Stimulated activated CD4-positive, alpha-beta T cell treated with anti-CD3 and anti-CD28 coated beads, Interleukin-12 subunit alpha, Interleukin-12 subunit beta, amount 100 ng/mL, for 4 hours (primary cell): ENCODE measurements at places on chromosomes 4 and X.

GRCh38 chr4:185227131-185227551 is 17.7 kb downstream of the SNX25 start:
- DNase-seq: no peak

GRCh38 chr4:144298519-144298918 is 158.0 kb upstream of the GYPA start:
- DNase-seq: no peak

GRCh38 chrX:2703991-2704369 is 12.9 kb downstream of the CD99 start:
- DNase-seq: no peak

DNA sequence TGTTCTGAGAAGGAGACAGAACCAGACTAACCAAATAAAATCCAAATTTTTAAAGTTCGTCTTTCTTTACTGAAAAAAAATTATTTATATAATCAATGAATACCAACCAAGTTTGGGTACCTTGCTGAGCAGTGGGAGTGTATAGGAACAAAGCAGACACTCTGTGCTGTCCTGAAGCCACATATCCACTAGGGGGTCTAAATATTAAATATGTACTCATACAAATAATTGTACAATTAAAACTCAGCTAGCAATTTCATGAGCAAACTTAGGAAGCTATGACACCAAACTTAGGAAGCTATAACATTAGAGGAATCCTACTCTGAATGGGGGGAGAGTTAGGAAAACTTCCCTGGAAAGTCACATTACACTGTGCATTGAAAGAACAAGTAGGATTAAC is 582.0 kb upstream of the EPHA5 start:
- DNase-seq: no peak

DNA sequence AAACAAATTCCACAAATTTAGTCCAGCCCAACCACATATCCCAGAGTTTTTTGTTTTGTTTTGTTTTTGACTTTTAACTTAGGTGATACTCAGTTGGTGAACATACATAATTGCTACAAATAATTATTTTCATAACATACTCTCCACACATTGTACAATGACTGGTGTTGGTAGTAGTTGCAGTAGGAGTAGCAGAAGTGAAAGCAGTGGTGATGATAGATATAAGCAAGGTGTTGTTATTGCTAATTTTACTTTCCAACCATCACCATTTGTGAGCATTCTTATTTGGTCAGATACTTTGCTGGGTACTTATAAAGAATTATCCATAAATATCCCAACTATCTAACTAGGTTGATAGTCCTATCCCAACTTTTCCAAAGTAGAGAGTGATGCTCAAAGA is 47.3 kb downstream of the ARHGAP24 start:
- no peak for DNase-seq

DNA sequence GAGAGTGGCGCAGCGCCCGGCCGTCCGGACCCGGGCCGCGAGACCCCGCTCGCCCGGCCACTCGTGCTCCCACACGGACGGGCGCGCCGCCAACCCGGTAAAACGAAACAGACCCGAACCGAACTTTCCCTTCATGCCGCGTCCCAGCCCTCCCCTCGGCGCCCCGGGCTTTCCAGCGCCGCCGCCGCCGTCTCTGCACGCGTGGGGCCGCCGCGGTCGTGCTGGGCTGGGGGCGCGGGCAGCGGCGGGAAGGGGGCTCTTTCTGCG is 222 bp downstream of the SMAD1 start:
- peak; percentile 27 for DNase-seq

GRCh38 chrX:31384471-31384870 is 312.6 kb upstream of the FTHL17 start:
- no peak for DNase-seq

DNA sequence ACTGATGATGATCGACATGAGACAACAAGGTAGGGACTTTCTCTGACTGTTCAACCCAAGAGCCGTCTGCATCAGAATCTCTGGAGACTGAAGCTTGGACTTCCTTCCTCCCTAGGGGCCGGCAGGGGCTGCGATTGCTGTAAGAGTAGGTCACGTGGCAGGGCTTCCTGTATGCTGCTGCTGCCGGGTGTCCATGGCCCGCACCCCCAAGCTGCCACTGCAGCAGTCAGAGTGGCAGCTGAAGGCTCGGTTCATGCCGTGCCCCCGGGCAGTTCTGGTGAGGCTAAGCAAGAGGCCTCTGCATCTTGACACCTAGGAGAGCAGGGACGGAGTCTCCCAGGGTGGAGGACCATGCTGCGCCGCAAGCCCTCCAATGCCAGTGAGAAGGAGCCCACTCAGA is at the start of gene SASH3:
TSS of gene SASH3 (plus strand) at position 203 of the 400 bp plus-strand sequence. CDS start at position 352, 149 bp downstream.
- peak; percentile 32 for DNase-seq

DNA sequence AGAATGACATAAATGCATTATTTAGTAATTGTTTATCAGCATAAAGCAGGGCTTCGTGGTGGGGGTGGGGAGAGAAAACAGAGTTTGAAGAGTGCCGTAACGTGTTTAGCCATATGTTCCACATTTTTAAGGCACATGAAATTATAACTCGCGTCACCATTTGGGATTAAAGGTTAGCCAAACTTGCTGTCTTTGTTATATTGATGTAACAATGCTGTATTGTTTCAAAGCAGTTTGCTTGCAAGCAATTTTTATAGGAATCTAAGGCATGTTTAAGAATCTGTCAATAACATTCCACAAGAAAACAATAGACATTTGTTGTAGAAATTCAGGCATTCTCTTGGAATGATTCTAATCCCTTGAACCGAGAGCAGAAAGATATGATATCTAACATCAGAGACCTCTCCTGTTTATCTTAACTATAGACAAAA is 78.3 kb downstream of the CLDN22 start:
- no peak for DNase-seq

- DNase-seq: no peak
Measured at GRCh38 chrX:134929808-134930207, 61.0 kb upstream of the SMIM10 start.

- no peak for DNase-seq
Measured at GRCh38 chr4:141028024-141028529, 105.2 kb downstream of the RNF150 start.

GRCh38 chr4:88757067-88757466 is 59.4 kb upstream of the NAP1L5 start:
- DNase-seq: no peak

DNA sequence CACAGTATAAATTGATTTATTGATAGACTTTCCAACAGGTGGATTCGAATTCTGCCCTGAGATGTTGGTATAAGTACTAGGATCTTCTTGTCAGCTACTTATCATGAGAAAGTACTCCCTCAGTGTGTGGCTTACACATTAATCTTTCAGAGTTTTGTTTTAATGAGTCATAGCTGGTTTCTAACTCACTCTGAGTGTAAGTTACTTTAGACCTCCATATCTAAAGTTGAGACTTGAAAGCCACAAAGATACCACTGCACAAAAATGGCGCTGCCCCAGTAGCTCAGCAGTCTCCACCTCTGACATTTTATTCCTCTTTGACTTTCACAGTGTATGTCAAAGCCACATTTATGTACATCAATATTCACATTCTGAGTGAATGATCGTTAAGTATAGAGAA is 318.5 kb downstream of the ARAP2 start:
- DNase-seq: no peak

DNA sequence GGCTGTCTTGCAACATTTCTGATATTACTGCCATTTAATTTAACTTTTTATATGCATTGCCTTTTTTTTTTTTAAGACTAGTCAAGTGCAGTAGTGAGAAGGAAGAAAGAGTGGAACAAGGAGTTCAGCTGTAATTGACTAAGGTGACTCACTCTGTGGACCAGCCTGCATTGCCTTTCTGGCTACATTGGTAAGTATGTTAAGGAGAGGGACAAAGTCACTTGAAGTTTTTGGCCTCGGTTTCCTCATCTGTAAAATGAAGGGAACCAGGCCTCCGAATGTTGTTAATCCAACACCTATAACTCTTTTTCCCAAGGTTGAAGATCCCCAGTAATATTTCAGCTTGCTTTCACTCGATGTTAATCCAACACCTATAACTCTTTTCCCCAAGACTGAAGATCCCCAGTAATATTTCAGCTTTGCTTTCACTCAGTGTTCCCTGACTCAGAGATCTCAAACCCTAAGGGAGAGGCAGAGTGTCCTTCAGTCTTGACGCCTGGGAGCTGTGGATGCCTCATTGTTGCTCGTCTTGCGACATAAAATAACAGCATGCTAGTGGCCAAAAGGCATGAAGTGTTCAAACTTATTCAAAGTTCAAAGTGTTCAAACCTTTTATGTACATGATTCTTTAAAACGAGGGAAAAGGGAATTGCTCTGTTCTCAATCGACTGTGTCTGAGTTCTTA is 102.0 kb downstream of the SORBS2 start:
- no peak for DNase-seq

- DNase-seq: no peak
Measured at GRCh38 chr4:102338405-102338804, 6.9 kb downstream of the SLC39A8 start.

- no peak for DNase-seq
Measured at GRCh38 chr4:184103527-184104264, 114.0 kb downstream of the ENPP6 start.

- DNase-seq: no peak
Measured at GRCh38 chrX:915427-916229, 285.0 kb downstream of the SHOX start.

- DNase-seq: no peak
Measured at GRCh38 chrX:40644176-40644575, 3.2 kb downstream of the CXorf38 start.

GRCh38 chr4:181650033-181650825 is 593.0 kb upstream of the TENM3 start:
- no peak for DNase-seq

- DNase-seq: no peak
Measured at GRCh38 chrX:25600776-25601175, 537.4 kb upstream of the MAGEB18 start.

- no peak for DNase-seq
Measured at GRCh38 chrX:129695937-129696336, 41.2 kb upstream of the APLN start.

DNA sequence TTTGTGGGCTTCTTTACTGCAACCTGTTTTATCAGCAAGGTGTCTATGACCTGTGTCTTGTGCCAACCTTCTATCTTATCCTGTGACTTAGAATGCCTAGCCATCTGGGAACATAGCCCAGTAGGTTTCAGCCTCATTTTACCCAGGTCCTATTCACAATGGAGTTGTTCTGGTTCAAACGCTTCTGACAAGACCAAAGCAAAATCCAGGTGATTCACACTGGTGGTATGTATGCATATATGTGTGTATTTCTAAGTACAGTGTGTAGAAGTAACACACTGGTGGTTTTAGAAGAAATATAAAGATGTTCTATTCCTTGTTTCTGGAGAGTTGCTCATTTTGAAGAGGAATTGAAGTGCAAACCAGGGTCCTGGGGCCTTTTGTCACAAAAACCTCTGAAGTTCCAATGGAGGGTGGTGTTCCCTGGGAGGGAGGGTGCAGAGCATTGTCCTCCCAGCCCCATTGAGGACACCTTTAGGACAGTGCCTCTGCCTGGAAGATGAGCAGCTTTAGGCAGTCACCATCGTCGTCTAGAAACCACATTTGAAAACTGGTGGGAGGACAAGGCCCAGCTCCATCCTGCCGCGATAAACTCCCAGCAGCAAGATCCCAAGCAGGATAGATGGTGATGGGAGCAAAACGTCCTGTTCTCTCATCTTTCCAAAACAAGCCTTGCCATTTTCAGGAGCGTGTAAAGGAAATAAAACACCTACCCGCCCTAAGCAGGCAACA is 191.4 kb downstream of the TSPAN5 start:
- DNase-seq: no peak

DNA sequence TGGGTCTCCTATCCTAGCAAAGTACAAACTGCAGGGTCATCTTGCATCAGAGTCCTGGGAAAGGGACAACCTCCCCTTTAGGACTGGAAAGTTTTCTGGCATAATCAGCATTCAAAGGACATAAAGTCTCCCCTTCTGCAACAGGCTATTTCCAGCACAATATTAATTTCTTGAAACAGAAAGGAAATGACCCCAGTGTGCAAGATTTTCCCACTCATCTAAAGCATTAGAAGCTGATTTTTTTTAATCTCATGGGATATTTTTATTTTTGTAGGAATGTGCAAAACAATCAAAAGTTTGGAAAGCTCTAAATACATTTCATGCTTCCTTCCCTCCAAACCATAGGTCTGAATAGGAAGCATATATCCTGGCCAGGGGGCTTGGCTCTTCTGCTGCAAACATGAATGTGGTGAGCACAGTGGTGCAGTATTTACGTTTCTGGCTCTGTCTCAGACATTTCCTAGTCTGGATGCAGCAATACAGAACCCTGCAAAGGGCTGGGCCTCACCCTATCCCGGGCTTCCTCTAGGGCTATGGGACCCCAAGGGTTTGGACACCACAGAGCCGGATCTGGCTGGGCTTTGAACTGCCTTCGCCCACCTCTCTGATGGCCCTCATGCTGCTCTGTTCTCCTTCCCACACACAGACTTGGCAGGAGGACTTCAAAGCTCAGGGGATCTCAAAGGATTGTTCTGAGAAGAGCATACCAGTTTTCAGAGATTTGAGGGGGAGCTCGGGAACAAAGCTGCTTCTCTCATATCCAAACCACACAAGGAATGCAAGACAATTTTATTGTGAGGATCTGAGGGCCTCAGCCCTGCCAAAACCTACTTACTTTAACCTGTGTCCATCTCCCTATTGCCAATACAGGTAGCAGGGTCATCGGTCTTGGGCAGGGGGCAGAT is 64.9 kb downstream of the POLR2B start:
- no peak for DNase-seq

GRCh38 chrX:78527263-78527662 is 131.9 kb downstream of the RTL3 start:
- no peak for DNase-seq

DNA sequence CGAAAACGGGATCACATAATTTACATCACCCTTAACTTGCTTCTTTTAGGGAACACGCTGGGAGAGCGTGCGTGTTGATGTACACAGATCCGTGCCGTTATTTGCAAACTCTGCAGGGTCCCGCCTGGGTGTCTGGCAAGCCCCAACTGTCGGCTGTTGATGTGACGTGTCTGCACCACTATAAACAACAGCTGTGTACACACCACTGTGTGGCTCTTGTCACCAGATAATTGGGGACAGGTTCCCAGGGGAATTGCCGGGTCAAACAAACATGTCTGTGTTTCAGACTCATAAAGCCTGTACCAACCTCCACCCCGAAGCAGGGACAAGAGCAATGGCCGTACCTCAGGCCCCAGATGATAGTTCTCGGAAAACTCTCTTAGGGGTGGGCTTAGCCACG is 105.0 kb upstream of the AFAP1 start:
- DNase-seq: no peak

GRCh38 chr4:48483777-48484493 is 792 bp downstream of the SLC10A4 start:
- no peak for DNase-seq

DNA sequence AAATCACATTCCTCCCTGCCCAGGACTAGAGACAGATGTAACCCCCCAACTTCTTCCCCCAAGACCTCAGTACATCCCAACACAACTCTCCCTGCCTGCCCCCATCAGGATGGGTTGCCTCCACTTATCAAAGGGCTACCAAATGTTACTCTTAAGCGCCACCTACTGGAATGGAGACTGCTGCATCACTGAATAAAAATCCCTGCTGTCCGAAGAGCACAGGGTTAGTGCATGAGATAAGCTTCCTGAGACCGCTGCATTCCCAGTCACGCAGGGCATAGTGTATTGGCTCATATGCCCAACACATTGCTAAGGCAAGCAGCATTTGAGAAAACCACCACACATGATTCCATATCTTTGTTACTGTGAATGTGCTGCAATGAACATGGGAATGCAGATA is 544.5 kb downstream of the PPP4R3C start:
- DNase-seq: no peak
